Adrenal gland (tissue), 19 donors: ENCODE measurements at places on chromosomes 2 and 18. TPM values are rescaled to one million over a fixed set of nuclear protein-coding genes. Genes with fewer than 3 reads are reported as not detected.

- no peak for DNase-seq
Measured at GRCh38 chr2:72104821-72105588, 42.7 kb downstream of the CYP26B1 start.

- DNase-seq: no peak
Measured at GRCh38 chr2:41084321-41084720, 632.4 kb upstream of the SLC8A1 start.

- no peak for DNase-seq
Measured at GRCh38 chr18:79460481-79461300, 65.0 kb downstream of the NFATC1 start.

GRCh38 chr2:239020541-239021041, 172.7 kb downstream of the TWIST2 start:
- no peak for DNase-seq

GRCh38 chr2:10339647-10340592, 37.2 kb downstream of the HPCAL1 start:
- no peak for DNase-seq

Gene DSEL
- total RNA-seq: 5.2 TPM

Gene CHRNA1
- total RNA-seq: 0.37 TPM

Gene CLEC4F
- not detected for total RNA-seq

Gene CD207
- total RNA-seq: not detected

Gene EML6
- total RNA-seq: 19.3 TPM

Gene SPOPL
- 15.2 TPM for total RNA-seq
